ENCODE measurements at places on chromosomes 4 and X.

DNA sequence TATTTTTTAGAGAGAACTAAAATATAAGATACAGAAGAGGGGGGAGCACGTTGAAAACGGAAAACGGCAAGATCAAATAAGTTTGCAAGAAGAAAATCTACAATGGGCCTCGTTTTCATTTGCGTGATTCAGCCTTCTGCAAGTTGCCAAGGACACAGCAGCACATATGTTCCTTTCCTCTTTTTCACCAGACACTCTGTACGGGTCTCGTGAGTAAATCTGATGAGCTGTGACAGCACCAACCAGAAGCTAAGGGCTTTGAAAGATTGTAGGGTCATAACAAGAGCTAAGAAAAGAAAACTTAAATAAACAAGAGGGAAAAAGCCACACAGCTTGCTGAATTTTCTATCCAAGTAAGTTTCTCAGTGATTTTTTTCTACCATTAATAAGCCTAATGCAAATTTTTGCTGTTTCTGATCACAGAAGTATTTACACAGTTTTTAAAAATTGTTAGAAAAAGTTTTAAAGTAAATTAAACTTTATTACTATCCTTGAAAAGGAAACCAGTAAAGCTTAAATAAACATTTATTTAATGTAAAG, 63.4 kb downstream of the SCML2 start:
- no peak for DNase-seq

DNA sequence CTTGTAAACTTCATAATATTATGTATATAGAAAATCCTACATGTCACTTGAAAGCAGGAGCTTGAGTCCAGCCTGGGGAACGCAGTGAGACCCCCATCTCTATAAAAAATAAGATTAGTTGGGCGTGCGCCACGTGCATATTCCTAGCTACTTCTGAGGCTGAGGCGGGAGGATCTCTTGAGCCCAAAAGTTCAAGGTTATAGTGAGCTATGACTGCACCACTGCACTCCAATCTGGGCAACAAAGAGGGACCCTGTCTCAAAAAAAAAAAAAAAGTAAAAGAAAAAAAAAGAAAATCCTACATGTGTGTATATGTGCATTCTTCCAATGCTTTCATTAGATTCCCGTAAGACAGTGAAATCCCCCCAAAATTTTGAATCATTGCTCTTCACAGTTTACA, 1.7 kb downstream of the SEC31A start:
- DNase-seq = no peak

GRCh38 chrX:148380107-148380506, 120.3 kb upstream of the AFF2 start:
- no peak for DNase-seq

- DNase-seq = no peak
These were observed 68.3 kb downstream of the MANBA start for GRCh38 chr4:102692474-102692873.

DNA sequence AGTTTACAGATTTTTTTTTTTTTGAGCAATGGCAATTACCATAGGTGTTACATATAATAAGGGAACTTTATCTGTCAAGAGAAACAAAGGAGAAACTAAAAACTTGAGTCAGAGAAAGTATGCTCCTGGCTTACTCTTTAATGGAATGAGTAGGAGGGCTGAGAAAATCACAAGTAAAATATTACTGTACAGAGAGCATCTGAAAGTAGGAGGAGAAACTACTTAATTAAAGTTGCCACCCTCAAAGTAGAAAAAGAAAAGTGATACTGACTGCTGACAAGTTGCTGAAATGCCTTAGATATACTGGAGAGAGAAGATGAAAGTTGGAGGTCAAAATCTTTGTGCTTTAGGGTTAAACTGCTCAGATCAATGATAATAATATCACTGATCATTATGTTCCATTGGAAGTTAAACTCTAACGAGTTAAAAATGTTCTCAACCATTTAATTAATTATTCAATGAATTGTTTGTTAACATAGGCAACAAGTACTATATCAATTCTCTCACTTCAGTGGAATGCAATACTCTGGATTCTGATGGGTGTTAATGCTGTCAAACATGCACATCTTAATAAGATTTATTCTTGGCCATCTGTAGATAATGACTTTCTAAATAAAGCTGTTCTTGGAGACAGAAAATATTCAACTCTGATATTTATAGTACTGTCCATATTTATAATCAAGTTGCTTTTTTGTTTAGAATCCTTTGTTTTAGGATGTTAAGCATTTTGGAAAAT, 61.2 kb upstream of the CAMK2D start:
- no peak for DNase-seq

- no peak for DNase-seq
These were observed 53.3 kb upstream of the WDR1 start for GRCh38 chr4:10169839-10170387.

Data from right atrium auricular region (tissue), 2 donors.